ENCODE measurements at places on chromosomes 13 and 19.

- DNase-seq: no peak
Observed at GRCh38 chr19:47068876-47069406, 20.5 kb upstream of the TMEM160 start.

DNA sequence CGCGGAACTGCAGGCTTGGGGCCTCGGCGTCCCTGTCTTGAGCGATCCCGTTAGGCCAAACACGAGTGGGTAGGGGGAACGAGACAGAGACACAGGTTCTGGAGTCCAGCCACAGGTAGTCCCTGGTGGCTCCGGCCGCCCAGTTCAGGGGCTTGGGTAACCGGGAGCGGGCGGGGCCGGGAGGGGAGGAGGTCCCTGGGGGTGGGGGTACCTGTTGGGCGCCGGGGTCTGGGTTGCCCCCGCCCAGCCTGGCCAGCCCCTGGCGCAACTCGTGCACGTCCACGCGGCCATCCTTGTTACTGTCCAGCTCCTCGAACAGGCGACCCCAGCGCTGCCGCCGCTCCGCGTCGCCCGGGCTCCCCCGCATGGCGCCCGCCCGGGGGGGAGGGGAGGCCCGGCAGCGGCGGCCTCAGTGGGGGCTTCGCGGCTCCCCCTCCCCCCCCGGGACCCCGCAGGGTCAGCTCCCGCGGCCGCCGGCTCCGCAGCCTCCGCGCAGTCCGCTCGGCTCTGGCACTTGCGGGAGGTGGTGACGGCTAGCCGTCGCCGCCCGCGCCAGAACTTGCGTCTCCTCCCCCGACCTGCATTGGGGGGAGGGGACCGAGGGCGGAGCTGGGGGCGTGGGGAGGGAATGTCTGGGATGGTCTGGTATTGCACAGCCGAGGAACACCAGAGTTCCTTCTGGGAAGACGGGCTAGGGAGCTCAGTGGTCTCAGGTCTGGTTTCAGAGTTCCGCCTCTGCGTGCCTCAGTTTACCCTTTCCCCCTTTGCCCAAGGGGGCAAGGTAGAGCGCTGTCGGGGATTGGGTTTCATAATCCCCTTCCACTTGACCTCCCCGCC, at the start of gene SLC25A23:
SLC25A23 (minus strand) TSS at position 531 of the 837 bp plus-strand sequence; CDS start at position 367, 164 bp downstream.
- DNase-seq: peak; percentile 90

DNA sequence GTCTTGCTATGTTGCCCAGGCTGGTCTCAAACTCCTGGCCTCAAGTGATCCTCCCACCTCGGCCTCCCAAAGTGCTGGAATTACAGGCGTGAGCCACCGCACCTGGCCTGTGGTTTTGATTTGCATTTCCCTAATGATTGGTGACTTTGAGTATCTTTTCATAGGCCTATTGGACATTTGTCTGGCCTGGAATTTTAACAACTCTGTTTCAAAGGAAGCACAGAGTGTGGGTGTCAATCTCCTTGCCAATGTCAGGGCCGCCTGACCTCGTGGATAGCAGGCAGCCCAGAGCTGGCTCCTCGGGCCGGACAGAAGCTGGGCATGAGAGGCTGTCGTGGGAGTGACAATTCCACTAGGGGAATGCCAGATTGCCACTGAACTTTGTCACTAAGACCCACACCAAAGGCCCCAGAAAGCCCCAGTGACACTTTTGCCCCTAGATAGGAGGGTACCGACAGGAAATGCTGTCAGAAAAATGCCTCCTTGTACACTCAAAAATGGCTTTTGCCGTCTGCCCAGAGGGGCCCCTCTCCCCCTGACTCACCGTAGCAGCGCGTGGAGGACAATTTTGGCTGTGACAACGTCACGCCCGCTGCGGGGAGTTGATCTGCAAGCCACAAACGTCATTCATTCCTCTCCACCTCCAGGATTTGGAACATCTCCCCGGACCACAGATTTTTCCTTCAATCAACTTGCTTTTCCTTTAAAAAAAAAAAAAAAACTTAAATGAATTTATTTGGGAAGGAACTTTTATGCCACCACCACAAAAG, 11.7 kb upstream of the ADGRE5 start:
- DNase-seq: no peak

DNA sequence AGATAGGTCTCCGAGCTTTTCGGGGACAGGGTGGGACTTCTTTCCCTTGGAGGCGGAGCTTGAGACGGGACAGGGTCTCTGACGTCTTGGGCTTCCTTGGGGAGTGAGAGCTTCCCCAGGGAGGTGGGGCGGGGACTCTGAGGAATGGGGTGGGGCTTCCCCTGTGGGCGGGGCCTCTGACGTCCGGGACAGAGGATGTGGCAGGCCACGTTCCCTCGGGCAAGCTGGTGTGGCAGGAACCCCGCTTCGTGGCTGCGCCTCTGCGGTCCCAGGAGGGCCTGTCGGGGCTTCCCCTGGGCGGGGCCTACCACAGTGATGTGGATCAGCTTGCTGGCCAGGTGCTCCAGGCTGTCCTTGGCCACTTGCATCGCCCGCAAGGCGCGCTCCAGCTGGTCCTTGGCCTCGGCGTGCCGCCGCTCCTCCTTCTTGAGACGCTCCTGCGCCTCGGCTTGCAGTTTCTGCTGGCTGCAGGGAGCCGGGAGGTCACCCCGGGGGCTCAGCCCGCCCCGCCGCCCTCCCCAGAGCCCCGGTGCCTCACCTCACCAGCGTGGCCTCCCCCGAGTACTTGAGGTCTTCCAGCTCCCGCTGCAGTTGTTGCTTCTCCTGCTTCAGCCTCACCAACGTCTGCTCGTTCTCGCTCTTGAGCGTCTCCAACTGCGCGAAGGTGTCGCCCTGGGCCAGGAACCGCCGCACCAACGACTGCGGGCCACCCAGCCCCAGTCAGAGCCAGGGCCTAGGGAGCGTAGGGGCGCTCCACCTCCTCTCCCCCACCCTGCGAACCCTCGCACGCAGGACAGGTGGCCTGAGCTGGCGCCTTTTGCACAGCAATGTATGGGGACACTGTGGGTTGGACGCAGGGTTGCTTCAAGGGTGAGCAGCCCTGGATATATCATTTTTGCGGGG, 3.3 kb upstream of the RGL3 start:
- DNase-seq: no peak

- DNase-seq: no peak
Observed at GRCh38 chr19:15114153-15114540, 6.9 kb downstream of the SYDE1 start.

GRCh38 chr19:2394442-2395292, 32.7 kb downstream of the TIMM13 start:
- no peak for DNase-seq

DNA sequence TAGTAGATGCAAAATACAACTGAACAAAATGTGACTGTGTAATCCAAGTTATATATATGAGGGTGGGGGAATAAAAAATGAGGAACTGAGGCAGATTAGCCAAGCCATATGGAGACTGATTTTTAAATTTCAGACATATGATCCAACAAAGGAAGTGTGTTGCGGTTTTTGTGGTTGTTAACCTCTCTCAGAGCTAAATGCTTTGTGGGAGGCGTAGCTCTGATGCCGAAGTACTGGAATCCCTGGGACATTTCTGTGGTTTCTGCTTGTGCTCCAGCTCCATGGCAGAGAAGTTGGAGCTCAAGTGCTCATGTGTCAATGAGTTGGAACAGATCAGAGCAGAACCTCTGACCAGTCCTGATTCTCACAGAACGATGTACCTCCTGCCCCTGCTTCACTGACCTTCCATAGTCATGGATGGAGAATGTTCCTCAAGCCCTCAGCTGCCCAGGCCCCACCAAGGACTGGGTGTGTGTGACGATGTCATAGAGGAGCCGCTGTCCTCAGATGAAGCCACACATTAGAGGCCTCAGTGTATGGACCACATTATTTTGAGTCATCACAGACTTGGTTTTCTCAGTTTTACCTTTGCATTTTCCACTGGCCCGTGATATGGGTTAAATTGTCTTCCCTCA, 107.6 kb downstream of the SOX1 start:
- DNase-seq: no peak

DNA sequence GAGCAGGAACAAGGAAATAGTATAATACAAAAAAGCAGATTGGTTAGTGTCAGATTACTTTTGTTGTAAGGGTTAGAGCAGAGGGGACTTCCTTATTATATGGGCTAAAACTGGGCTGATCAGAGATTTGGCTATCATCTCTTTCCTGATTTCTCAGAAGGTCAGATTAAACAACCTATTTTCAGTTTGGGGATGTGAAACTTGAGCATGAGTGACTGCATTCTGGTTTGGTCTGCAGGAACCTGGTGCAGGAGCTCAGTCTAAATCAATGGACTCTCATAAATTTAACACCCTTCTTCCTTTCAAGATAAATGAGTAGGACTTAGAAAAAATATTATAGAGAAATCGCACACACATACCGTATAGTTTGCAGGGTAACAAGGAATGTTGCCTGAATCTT, 12.9 kb upstream of the RFXAP start:
- no peak for DNase-seq

DNA sequence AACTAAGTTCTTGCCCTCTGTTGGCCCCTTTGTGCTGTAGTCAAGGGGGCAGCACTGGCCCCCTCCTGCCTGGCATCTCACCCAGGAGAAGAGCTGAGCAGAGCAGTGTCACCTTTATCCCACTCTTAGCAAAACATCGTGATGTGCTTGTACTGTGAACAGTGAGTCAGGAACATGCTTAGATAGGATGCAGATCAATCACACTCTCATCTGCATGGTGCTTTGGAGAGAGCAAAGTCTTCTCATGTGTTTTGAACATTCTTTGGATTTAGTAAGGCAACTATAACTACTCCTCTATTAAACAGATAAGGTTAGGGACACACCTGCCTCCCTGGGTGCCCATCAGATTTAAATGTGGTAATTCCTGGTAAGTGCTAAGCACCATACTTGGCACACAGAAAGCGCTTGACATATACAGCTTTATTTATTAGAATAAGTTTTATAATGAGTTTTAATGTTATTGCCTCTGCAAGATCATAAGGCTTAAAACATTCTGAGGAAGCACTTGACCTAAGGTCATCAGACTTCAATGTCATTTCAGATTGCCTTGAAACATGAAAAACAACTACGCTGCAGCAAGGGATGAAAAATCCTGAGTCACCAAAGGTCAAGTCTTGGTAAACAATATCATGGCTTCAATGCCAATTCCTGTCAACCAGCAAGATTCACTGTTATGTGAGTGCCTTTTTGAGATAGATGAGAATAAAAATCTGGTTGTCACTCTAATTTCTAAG, 82.4 kb upstream of the IRS2 start:
- no peak for DNase-seq

DNA sequence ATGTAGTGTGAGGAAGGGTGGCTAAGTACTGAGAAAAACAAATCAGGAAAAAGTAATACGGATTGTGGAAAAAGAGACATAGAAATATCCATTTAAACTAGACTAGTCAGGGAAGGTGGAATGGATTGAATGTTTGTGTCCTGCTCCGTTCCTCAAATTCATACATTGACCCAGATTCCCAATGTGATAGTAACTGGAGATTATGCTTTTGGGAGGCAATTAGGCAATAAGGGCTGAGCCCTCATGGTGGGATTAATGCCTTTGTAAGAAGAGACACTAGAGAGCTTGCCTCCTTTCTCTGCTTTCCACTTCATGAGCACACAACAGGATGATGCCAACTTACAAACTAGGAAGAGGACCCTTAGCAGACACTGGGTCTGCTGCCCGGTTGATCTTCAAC, 765.2 kb upstream of the GPC6 start:
- no peak for DNase-seq

DNA sequence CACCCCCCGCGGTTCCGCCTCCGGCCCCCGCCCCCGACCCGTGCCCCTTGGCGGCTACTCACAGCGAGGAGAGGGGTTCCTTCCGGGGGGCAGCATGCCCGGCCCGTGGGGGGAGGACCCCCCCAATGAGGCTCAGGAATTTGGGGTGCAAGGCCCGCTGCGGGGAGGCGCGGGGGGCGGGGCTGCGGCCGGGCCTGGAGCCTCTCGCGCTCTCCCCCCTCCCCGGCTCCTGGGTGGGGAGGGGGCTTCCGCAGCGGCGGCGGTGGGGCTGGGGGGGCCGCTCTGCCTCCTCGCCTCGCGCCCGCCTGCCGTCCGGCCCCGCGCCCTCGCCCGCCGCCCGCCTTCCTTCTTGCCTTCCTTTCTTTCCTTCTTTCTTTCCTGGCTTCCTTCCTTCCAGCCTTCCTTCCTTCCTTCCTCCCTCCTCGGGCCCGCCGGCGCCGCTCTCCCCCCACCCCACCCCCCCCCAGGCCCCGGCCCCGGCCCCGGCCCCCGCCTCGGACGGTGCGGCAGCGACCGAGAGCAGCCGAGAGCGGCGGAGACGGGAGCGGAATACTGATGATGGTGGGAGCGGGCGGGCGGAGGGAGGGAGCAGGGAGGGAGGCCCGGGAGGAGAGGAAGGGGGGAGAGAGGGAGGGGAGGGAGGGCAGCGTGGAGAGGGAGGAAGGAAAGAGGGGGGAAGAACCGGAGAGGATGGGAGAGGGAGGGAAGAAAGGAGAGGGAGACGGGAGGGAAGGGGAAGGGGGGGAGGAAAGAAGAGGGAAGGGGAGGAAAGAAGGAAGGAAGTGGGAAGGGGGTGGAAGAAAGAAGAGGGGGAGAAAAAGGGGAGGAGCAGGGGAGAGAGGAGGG, at the start of gene LRRC4B:
LRRC4B (minus strand) TSS at position 554 of the 846 bp plus-strand sequence. CDS start 19,597 bp downstream, outside the sequence.
- no peak for DNase-seq

DNA sequence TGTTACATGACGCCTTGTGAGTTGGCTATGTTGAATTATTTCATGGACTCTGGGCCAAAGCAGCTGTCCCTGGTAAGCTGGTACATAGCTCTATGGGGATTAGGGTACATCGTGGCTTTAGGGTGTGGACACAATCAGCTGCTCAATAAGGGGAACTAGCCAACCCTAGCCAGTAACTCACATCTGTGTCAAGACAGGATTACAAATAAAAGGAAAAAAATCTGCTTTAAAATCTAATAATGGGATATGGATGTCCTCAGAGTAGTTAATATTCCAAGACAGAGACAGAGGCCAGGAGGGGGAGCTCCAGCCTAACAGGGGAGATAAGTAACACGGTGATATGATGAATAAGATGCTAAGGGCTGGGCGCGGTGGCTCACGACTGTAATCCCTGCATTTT, 21.1 kb upstream of the ZNF766 start:
- DNase-seq: no peak

DNA sequence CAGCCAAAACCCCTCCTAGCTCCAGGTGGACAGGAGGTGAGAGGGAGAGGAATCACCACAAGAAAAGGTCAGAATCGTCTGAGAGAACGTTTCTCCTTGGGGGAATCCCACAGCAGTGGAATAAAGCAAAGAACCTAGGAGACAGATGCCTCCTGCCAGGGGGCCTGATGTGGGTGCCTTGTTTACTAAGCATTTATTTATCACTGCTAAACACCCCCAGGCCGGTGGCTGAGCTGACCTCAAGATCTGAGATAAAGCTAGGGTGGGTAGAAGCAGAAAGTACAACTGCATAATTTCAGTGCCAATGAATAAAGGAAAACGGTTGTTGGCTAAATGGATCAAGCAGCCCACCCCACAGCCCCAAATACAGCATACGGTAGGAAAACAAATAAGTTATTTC, 33.9 kb upstream of the ATP11A start:
- DNase-seq: no peak

Data from left forelimb (tissue), 1 donor.